ENCODE measurements at places on chromosomes 7 and 10.

- DNase-seq: no peak
Measured at GRCh38 chr10:93437946-93438612, 44.1 kb downstream of the MYOF start.

DNA sequence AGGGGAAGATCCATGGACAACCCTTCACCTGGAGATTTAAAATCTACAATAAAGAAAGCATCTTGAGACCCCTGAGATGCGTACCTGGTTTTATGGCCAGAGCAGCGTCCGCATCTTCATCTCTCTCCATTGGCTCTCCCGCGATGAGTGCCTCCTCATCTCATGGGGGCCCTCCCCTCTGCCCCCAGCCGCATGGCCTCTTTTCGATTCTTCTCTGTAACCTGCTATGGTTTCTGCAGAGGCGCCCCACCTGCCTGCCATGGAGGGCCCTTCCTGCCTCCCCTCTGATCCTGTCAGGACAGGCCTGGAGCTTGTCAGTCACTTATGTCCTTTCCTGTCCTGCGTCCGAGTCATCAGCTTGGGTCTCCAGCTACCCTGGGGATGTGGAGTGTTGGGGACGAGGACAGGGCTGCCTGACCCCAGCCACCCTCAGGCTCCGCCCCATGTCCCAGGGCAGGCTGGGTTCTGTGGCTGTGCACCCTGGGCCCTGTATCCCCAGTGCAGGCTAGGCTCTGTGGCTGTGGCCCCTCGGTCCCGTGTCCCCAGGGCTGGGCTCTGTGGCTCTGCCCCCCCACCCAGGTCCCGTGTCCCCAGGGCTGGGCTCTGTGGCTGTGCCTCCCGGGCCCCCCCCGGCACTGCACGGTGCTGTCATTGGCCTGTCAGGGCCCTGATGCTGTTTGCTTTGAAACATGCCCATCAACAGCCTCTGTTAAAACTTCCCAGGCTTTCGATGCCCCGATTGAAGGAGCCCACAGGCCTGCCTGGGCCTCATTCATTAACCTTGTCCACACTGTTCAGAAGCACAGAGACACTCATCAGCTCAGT, 99.8 kb downstream of the WDR37 start:
- no peak for DNase-seq

DNA sequence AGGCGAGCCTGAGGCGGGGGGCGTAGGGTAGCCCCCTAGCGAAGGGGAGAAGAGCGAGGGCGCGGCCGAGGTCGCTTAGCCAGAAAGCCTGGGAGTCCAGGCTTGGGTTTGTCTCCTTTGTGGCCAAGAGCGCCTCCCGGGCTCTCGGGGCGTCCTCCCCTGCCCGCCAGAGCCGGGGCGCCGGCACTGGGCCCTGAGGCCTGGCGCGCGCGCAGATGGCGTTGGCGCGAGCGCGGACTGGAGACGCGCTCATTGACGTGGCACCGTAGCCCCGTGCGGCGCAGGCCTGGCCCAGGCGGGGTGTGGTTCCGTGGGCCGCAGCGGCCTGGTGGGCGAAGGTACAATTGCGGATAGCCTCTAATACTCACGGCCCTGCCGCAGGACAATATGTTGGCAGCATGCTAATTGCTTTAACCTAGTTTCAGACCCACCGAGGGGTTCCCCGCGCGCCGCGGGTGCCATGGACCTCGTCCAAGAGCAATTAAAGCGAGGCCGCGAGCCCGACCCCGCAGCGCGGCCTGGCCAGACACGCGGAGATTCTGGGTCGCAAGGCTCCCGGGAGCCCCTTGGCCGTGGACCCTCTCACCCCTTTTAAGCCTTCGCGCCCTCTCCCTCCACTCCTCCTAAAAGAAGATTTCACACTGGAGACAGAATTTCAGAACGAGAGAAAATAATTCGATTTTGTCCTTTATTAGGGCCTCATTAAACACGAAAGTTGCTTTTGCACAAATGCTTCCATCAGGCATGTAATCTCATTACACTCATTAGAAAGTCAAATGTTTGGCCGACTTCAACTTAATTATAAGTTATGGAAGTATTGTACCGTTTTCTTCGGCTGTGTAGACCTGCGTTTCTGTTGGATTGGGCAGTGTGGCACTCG, 3.1 kb downstream of the PTF1A start:
- DNase-seq: no peak

- no peak for DNase-seq
Measured at GRCh38 chr7:80136261-80137055, 1.8 kb downstream of the GNAI1 start.

- no peak for DNase-seq
Measured at GRCh38 chr10:133442967-133443924, 10.5 kb upstream of the SCART1 start.

GRCh38 chr10:7561216-7561893, 105.4 kb downstream of the ITIH5 start:
- no peak for DNase-seq

GRCh38 chr10:9289811-9290210, 1235.3 kb downstream of the GATA3 start:
- no peak for DNase-seq

DNA sequence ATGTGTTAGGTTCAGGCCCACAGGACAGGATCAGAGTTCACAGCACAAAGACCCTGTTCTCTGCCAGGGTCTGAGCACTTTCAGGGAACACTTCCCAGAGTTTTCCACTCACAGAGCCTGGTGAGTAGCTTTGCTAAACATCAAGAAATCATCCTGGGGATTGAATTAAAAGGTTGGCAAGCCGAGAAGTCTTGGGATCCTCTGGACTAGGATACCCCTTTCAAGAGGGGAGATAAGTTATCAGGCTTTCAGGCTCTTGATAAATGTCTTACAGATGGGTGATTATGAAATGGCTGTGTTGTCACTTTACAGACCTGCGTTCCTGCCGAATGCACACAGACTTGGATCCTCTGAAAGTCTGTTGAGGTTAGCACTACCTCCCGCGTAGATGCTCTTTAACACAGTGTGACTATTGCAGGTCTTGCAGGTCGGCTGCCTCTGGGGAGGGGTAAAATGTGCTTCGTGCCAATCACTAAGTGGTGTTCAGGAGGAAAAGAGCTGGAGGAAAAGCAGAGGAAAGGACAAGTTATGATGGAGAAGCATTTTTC, 473.5 kb upstream of the AKR1E2 start:
- no peak for DNase-seq

- no peak for DNase-seq
Measured at GRCh38 chr7:29139191-29139590, 7.1 kb downstream of the CPVL start.

DNA sequence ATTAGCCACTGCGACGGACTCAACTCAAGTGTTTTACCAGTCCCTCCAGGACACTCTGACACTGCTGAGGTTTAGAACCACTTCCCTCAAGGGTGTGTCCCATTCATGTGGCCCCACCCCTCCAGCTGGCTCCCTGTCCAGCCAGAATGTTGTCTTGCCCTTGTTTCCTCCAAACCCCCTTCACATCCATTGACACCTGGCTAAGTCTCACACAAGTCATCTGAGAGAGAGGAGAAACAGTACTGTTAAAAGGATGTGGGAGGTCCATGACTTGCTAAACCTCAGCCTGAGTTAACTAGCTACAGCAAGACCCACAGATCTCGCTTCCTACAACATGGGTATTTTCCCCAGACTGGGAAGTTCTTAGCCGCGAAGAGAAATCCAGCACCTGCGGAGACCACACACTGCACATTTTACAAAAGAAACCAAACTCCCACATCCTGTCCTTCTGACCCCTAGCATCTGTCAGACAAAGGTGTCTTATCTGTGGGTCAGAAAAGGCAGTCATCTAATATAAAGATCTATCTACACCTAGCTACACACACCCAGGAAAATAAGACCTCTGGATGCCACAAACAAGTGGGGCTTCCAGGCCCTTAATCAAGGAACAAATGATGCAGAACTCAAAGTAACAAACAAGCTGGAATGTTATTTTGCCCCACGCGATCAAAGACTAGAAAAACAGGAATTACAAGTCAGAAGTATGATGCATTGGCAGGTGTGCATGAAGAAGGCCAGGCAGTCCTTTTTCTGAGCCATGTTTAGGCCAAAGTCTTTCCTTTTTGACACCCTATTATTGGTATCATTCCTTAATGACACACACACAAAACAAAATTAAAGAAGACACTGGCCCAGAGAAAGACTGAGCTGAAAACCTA, 13.9 kb downstream of the OSBPL3 start:
- DNase-seq: no peak
